ENCODE measurements at places on chromosomes 1 and 21. TPM values are rescaled to one million over a fixed set of nuclear protein-coding genes. Genes with fewer than 3 reads are reported as not detected.

TMEM53 gene
- 2.2 TPM for total RNA-seq

KCNJ9 gene
- total RNA-seq, result not detected

FALEC gene
- total RNA-seq, result not detected

SPRR1A gene
- not detected for total RNA-seq

AGL gene
- 12.2 TPM for total RNA-seq

AQP10 gene
- total RNA-seq, result not detected

KCNA2 gene
- under 0.01 TPM for total RNA-seq

KRTAP22-1 gene
- not detected for total RNA-seq

LIN28A gene
- not detected for total RNA-seq

MNDA gene
- not detected for total RNA-seq

DNA sequence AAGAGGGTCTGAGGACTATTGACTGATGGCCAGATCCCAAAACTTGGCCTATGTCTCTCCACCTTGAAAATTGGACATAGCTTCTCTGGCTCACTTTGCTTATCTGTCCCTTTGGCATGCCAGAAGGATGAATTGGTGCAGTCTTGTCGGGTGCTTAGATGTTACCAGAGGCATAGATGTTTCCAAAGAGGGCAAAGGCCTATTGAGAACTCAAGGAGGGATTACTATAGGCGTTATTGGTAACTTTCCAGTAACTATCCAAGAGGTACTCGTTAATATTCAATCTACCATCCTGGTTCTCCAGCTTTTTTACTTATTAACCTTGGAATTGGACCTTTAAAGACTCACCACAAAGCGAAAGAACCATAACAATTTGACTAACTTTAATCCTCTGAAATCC is 368.3 kb upstream of the ESRRG start:
- no peak for DNase-seq

DNA sequence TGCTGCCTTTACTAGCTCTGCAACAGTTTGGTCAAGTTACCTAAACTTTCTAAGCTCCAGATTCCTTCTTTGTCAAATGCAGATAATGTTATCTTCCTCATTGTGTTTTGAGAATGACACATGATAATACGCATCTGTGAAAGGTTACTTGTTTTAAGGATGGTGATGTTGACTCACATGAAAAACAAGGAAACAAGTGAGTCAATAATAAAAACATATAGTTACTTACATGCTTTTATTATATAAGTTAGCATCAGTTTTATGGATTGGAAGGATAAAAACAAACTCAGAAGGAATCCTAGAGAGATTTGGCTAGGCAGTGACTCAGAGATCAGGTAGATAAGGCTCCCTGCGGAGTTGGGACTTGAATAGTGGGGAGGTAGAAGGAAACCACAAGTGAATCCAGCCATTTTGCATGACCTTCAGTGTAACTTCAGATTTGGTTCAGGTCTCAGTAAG is 144.6 kb downstream of the LMO4 start:
- DNase-seq, result no peak

DNA sequence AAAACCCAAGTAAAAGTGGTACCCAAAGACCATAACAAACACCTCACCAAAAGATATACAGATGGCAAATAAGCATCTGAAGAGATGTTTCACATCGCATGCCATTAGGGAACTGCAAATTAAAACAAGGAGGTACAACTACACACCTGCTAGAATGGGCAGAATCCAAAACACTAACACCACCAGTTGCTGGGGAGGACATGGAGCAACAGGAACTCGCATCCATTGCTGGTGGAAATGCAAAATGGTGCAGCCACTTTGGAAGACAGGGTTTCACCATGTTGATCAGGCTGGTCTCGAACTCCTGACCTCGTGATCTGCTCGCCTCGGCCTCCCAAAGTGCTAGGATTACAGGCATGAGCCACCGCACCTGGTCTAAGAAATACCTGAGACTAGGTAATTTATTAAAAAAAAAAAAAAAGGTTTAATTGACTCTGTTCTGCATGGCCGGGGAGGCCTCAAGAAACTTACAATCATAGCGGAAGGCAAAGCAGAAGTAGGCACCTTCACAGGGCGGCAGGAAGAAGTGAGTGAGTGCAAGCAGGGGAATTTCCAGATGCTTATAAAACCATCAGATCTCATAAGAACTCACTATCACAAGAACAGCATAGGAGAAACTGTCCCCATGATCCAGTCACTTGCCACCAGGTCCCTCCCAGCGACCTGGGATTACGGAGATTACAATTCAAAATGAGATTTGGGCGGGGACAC is 30.2 kb upstream of the PRSS38 start:
- DNase-seq, result no peak

- DNase-seq, result no peak
Observed at GRCh38 chr1:89681045-89681729, 48.3 kb downstream of the LRRC8C start.

DNA sequence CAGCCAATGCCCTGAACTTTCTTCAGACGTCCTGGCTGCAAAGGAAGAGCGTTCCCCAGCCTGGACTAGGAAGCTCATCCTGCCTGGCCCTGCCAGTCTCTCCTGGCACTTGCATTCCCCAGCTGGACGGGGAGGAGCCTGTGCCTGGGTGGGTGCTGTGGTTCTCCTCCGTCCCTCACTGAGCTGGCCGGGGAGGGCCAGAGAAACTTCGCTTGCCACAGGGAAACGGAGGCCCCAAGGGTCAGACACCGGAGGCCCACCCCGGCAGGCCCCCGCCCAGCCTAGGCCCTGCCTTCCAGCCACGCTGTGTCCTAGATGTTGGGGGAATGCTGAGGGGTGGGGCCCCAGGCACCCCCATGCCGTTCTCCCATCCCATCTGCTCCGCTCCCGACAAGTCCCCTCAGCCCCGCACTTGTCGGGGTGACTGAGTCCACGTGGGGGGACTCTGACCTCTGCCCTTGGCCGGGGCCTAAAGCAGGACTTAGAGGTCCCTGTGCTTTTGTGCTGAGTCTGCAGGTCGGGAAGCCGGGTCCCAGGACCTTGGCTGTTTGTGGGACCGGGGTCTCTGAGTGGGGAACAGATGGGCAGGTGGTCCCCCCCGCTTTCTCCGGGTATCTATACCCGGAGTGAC is 4.8 kb downstream of the FTCD start:
- no peak for DNase-seq

- no peak for DNase-seq
Observed at GRCh38 chr21:31592963-31593560, 66.4 kb upstream of the SOD1 start.

DNA sequence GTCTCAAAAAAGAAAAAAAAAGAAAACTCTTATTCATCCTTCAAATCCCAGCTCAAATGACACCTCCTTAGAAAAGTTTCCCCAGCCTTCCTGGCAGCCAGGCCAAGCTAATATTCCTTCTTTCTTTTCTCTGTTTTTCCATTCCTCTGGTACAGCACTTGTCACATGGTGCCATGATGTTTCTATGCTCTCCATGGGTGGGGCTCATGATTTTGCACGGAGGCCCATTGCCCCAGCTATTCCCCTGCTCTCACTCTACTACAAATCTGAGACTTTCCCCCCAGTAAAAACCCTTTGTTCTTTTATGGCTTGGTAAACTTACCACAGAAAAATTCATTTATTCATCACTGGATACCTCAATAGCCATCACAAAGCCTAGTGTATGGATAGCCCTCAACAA is 26.5 kb downstream of the OLFML2B start:
- DNase-seq, result no peak

GRCh38 chr21:29293495-29293894 is 5.2 kb upstream of the BACH1 start:
- DNase-seq, result no peak

GRCh38 chr1:200304171-200304570 is 105.7 kb downstream of the ZNF281 start:
- no peak for DNase-seq

- DNase-seq, result no peak
Observed at GRCh38 chr1:240304466-240304865, 212.8 kb downstream of the FMN2 start.

- no peak for DNase-seq
Observed at GRCh38 chr1:17013491-17014320, 2.0 kb upstream of the ATP13A2 start.

DNA sequence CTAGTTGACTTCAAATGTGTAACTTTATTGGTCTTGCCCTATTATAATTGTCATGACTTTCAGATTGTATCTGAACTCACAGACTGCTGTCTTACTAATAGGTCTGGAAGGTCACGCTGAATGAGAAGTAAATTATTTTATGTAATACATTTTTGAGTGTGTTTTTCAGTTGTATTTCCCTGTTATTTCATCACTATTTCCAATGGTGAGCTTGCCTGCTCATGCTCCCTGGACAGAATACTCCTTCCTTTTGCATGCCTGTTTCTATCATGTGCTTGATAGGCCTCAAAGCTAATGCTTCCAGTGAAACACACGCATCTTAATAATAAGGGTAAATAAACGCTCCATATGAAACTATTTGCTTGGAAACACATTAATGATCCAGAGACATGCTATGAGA is 7.3 kb downstream of the RGS4 start:
- peak; percentile 31 for DNase-seq

GRCh38 chr1:226788965-226789364 is 49.9 kb upstream of the ITPKB start:
- no peak for DNase-seq

DNA sequence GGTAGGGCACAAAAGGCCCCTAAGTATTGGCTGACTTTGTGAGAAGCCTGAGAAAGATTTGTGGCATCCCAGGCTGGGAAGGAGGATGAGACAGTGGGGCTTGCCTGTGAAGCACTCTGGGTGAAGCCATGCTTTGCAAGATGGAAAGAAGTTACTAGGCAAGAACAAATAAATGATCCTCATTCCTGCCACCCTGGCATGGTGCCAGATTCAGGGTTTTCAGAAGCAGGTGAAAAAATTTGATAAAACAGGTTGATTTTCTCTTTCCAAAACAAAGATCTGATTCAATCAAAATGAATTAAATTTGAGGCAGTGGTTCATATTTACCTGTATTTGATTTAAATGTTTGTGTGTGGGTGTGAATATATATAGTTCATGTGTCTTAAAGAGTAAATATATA is 386.9 kb upstream of the PROX1 start:
- DNase-seq, result no peak

GRCh38 chr1:209318181-209319056 is 265.1 kb upstream of the CAMK1G start:
- peak; percentile 35 for DNase-seq
